Stimulated activated CD8-positive, alpha-beta memory T cell treated with anti-CD3 and anti-CD28 coated beads, Interleukin-7, amount 100 ng/mL, for 24 hours (primary cell): ENCODE measurements at places on chromosomes 3 and 15.
A peak's percentile ranks its signal among the peaks of the same experiment; 100 is the strongest.

DNA sequence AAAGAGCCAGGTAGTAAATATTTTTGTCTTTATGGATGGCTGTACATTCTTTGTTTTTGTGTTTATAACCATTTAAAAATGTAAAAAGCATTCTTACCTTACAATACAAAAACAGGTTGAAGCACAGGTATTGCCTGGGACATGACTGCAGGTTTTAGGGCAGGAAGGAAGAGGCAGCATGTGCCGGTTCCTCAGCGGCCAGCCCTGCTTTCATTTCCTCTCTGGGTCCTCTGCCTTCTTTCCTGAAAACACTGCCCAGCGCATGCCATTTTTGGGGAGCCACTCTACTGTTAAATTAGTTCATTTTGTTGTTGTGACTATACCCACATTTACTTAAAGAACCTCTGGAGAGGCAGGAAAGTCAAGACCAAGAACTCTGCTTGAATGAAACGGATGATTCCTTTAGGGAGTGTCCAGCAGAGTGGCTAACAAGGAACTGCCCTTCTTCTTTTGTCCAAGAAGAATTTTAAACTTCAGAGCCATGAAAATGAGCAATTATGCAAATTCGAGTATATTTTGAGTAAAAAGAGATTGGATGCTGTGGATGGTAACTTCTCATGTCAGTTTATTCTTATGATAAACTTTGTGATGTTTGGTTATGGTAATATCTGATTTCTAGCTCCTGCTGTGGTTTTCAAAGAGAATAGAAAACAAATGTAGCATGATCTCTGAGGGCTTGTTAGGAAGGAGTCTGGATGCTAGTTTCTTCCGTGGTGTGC is 52.7 kb downstream of the SACM1L start:
- no peak for DNase-seq

- no peak for DNase-seq
These were observed 9.2 kb downstream of the SHQ1 start for GRCh38 chr3:72839057-72839456.

DNA sequence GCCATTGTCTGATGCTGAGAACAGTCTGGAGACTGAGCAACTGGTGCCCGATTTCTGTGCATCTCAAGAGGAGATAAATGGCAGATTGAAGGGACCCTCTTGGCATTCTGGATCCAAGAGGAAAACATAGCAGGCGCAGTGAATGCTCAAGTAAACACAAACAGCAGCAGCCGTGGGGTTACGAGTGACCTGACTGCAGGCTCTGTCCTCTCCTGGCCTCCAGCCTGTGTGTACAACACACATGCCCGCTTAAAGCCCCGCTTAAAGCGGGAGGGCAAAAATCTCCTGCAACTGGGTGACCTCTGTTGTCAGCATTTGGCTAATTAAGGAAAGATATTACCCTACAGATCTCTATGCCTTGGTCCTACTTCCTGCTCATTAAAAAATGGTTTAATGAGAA is 120.5 kb downstream of the GREM1 start:
- no peak for DNase-seq

- no peak for DNase-seq
These were observed 16.0 kb upstream of the PCOLCE2 start for GRCh38 chr3:142904639-142905436.

GRCh38 chr3:83140983-83141382 is 1379.5 kb upstream of the GBE1 start:
- DNase-seq: no peak

GRCh38 chr15:101280007-101280406 is 2.7 kb upstream of the SELENOS start:
- no peak for DNase-seq

DNA sequence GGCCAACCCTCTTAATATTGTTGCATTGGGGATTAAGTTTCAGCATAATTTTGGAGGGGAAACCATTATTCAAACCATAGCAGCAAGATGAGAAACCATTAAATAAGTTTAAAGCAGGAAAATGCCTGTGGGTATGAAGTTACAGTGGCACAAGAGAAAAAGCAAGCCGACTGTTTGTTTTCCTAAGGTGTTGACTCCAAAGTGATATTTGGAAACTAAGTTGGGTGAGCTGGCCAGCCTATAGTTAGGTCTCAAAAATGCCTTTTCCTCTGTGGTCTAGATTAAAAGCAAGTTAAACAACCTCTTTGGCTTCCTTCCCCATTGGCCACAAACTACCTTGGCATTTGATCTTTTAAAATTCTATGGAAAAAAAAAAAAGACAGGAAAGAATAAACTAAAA is 419.8 kb upstream of the AZI2 start:
- DNase-seq: no peak

DNA sequence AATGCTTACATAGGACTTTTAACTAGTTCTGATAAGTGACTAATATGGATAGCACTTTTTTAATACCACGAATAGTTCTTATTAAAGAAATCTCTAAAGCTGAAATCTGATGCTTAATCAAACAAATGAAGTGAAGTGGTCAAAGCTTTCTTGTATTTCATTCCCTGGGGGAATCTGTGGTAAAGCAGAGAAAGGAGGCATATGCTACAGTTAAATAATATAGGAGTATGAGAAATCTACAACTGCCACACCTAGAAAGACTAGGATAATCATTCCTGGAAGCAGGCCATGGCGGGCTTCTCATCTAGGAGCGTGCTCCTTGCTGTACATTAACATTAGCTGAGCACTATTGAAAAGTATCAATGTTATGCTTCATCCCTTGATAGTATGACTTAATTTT is 835.7 kb downstream of the OTOL1 start:
- no peak for DNase-seq

DNA sequence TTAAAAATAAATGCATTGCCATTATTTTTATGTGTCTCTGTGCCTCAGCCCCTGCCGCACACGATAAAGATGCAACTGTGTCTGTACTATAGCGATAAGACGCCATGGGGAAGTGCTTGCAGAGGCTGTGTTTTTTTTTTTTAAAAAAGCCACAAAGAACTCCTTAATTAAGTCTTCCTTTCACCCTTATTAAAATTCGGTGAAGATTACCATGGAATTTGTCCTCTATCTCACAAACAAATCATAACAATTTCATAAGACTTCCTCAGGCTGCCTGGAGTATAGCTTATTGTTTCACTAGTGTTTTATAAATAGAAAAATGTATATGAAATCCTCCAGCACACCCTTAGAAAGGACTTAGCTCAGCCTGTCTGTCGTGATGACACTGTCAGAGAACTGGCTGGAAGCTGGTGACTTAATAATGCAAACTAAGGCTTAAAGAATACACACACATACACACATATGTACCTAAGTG is 374.8 kb upstream of the SLCO3A1 start:
- DNase-seq: no peak

GRCh38 chr15:83499476-83499875 is 52.3 kb downstream of the SH3GL3 start:
- DNase-seq: no peak

DNA sequence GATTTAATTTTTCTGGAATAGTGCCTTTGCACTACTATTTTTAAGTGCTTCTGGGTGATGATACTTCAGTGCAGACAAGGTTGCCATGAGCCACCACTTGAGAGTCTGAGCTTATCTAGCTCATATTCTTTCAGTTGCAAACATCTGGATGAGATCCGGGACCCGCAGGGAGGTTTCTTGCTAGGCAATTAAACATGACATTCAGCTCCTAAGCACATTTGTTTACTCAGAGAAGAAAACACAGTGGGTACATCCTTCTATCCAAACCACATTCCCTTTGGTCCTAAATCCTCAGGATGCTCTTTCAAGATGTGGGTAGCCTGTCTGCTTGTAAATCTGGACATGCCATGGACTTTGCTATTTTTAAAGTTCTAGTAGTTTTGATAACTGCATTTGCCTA is 12.0 kb downstream of the PLSCR1 start:
- no peak for DNase-seq

DNA sequence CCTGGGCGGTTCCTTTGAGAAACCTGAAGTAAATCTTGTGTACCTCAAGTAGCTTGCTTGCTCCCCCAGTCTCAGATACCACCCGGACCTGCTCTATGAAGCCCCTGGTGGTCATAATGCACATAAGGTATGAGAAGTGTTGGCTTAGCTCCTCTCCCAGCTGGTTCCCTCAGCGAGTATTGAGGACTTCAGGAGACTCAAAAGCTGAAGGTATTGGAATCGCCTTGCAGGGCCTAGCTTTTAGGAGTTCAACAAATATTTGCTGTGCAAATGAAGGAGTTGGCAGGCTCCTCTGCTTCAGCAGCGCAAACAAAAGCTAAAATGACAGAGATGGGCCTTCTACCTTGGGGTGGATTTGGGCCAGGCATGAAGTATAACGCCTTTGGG is 1.7 kb downstream of the CMTM8 start:
- no peak for DNase-seq

DNA sequence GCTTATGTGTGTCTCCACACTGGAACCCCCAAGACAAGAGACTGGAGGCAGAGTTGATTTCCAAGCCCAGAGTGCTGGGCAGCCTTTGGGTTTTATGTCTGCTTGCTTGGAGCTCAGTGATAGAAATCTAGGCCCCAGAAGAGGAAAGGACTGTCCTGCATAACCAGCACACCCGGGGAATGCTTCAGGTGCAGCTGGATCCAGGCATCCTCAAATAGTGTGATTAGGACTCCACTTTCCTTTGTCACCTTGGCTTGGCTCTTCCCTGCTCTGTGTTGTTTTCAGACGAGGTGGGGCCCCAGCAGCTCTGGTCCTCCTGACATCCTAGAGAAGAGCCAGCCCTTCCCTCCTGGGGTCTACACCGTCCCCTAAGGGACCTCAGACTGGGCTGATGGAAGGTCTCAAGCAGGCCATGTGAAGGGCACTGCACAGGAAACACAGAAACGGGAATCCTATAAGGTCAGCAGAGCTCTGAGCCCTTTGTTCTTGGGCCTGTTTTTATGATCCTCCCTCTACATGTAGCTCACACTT is 143.7 kb downstream of the TJP1 start:
- no peak for DNase-seq

- no peak for DNase-seq
These were observed 14.7 kb upstream of the TRIM59 start for GRCh38 chr3:160464321-160464720.

GRCh38 chr3:72690629-72691028 is 157.6 kb downstream of the SHQ1 start:
- DNase-seq: no peak

- DNase-seq: no peak
These were observed 492.4 kb upstream of the FRG2C start for GRCh38 chr3:75171630-75172230.

DNA sequence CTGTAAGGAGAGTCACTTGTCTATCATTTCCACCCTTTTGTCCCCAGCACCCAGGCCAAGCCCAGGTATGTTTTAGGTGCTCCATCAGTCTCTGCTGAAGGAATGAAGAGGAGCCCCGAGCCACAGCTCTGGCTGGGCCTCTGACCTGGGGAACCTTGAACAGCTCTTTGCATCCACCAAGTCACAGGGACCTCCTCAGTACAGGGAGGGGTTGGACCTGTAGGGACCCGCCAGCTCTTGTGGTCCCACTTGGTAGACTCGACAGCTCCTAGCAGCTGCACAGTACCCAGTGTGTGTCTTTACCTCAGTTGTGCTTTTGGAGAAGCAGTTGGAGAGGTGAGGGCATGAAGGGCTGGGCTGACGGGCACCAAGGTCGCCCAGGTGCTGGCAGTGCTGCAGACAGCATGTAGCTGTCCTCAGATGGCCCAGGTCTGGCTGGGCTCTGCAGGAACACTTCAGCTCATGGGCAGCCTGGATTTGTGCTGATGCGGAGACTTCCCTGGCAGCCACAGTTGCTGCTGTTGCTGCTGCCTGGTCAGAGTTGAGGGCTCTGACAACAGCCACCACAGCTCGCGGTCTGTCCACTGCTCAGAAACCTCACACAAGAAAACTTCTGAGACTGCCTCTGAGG is 123.6 kb downstream of the CACNA1D start:
- no peak for DNase-seq

DNA sequence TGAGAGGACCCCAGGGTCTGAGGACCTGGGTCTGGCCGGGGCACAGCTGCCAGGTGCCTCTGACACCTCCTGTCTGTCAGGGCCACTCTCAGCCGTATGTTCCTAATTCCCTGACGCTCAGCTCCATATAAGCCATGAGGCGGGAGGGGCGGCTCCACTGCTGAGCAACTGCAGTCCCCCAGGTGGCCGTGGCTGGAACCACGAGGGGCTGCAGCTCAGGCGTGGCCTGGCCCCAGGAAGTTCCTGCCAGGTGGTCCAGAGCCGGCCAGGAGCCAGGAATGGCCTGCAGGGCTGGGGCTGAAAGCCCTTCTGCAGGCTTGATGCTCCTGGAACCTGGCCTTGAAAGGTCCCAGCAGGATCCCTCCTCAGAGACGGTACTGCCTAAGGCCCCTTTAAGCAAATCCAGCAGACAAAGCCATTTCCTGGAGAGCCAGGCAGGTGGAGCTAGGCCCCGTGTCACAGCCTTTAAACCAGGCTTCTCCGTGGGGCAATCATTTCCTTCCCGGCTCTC is 118.0 kb downstream of the CHSY1 start:
- DNase-seq: no peak

DNA sequence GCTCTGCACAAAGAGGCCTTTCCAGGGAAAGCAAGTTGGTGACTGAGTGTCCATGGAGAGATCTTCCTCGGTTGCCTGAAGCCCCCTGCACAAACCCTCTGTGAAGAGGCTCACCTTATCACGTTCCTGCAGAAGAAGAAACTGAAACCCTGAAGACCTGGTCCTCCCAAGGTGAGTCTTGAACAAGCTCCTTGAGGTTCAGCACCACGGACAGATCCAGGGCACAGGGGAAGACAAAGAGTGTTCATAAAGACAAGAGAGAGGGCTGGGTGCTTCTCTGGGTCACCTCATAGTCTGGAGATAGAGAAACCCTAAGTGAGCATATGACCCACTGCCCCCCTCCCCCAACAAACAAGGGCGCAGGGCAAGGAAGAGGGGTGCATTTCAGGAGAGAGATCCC is 21.7 kb upstream of the TBC1D21 start:
- DNase-seq: peak; percentile 8

GRCh38 chr3:25856902-25857518 is 67.1 kb downstream of the OXSM start:
- no peak for DNase-seq

DNA sequence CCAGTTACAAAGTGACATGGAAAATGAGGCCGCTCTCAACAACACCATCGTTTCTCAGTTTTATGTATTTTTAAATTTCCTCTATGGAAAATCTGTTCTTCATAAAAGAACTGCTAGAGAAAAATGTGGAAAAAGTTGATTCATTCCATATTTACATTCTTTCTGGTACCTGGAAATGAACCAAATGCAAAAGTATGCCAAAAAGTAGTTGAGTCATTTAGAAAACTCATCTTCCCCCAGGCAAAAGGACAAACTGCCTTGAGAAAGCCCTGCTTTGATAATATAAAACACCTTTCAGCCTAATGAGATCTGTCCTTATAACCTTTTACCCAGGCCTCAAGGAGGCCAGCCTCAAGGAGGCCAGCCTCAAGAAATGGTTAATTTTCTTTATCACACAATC is 283.0 kb upstream of the VEPH1 start:
- DNase-seq: no peak

- DNase-seq: no peak
These were observed 70.0 kb upstream of the KLF13 start for GRCh38 chr15:31256378-31257265.
